Midbrain (tissue), 1 donor: ENCODE measurements at places on chromosomes 1 and 21.

- DNase-seq = no peak
Observed at GRCh38 chr1:201145132-201145531, 9.1 kb downstream of the TMEM9 start.

GRCh38 chr1:30444401-30444800 lies 279.0 kb downstream of the MATN1 start:
- no peak for DNase-seq

GRCh38 chr1:97630281-97630680 lies 290.6 kb downstream of the DPYD start:
- DNase-seq = no peak

- no peak for DNase-seq
Observed at GRCh38 chr1:180888870-180889269, 23.8 kb upstream of the KIAA1614 start.

GRCh38 chr1:201369209-201369608 lies 8.3 kb downstream of the TNNT2 start:
- no peak for DNase-seq

GRCh38 chr1:87007323-87007722 lies 92.9 kb downstream of the HS2ST1 start:
- no peak for DNase-seq

- no peak for DNase-seq
Observed at GRCh38 chr1:192559115-192560006, 16.2 kb upstream of the RGS1 start.

GRCh38 chr1:19441048-19441780 lies 44.1 kb downstream of the CAPZB start:
- no peak for DNase-seq

- DNase-seq = no peak
Observed at GRCh38 chr1:228883535-228883934, 148.3 kb downstream of the RHOU start.

DNA sequence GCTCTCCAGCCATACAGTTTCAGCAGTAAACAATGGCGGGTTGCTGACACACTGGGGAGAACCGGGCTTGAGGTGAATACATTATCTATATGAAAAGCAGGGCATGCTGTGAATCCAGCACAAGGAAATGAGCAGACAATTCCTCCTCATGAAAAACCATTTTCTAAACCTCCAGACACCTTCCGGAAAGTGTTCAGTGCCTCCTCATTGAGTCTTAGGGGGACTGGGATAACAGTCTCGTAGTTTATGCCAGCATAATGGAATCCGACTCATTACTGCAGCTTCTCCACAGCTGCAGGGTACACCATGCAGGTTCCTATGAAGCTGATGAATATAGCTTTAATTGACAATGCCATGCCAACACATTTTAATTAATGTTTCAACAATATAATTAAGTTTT lies 284.1 kb downstream of the BACH1 start:
- DNase-seq = no peak

- no peak for DNase-seq
Observed at GRCh38 chr1:73654714-73655113, 543.3 kb downstream of the LRRIQ3 start.

GRCh38 chr1:88943241-88943640 lies 49.2 kb downstream of the KYAT3 start:
- DNase-seq = no peak

DNA sequence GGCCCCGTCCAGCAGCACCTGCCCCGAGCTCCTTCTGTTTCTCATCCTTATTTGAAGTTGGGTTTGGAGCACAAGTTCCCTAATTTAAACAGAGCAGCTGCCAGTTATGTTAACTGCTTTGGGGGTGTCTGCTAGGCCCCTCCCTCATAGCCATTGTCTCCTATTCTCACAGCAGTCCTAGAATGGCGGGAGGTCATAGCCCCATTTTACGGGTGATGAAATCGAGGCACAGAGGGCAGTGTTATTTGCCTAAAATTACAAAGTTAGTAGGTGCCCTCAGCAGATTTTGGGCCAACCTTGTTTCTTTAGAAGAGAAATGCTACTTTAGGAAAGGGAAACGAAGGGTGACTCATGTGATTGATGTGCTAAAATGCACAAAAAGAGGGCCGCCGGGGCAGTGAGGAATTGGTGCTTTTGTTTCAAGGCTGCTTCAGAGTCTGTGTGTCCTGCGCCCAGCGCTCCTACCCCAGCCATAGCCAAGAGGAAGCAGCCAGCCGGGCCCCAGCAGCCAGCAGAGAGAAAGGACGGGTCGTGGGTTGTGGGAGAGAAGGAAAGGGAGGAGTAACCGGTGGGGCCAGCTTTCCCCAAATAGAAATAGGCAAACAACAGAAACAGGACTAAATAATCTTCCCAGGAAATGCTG lies 13.0 kb downstream of the VANGL1 start:
- DNase-seq = no peak
